ENCODE measurements at places on chromosomes 11 and 22. TPM values are rescaled to one million over a fixed set of nuclear protein-coding genes. Genes with fewer than 3 reads are reported as not detected.

TRPC6 gene
- total RNA-seq = not detected

TTC12 gene
- 8.5 TPM for total RNA-seq

DNA sequence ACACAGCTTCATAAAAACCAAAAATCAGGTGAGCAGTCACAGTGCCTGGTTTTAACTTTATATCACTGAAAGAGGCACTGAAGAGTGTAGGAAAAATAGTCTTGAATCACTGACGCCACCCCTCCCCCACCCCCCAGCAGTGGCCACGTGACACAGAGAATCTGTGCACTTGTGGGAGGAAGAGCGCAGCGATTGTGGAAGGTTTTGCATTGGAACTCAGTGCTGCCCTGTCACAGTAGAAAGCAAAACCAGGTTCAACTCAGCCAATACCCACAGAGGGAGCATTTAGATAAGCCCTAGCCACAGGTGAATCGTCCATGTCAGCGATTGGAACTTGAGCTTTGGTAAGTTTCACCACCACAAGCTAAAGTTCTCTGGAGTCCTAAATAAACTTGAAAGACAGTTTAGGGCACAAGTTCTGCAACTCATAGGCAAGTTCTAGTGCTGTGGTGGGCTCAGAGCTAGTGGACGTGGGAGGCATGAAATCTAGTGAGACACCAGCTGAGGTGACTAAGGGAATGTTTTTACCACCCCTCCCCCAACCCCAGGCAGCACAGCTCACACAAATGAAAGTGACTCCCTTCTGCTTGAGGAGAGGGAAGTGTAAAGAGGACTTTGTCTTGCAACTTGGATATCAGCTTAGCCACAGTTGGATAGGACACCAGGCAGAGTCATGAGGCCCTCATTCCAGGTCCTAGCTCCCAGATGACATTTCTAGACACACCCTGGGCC lies 13.3 kb downstream of the OR52B2 start:
- no peak for ATAC-seq

DNA sequence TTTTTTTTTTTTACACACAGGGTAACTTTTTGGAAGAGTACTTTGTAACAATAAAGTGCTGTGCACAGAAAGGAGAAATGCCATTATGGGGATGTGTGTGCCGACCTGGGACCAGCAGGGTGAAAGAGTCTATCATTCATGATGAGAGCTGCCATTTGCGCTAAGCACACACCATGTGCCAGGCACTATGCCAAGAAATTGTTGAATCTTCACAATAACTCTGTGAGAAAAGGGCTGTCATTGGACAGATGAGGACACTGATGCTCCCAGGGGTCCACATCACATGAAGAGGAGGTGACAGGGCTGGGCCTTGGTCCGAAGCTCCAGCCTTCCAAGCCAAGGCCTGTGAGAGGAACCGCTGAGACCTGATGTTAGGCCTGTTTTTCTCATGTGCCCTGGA lies 5.6 kb downstream of the DUSP18 start:
- no peak for ATAC-seq

DNA sequence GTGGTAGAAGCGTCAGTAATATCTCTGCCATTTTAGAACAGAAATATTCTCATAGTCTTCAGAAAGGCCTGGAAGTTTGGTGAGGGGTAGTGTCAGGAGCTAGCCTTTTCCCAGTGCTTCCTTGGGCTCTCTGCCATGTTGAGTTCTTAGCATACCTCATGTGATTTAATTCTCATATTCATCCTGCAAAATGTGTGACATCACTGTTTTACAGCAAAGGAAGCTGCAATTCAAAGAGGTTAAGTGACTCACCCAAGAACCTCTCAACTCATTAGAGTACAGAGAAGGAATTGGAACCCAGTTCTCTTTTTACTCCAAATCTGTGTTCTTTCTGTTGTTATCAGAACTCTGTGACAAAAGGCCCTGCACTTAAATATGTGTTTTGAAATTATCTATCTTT lies 72.1 kb downstream of the RNF169 start:
- peak; percentile 64 for ATAC-seq

GRCh38 chr11:84824624-84825023 lies 802.5 kb downstream of the DLG2 start:
- ATAC-seq = no peak

LINC01488 gene
- not detected for total RNA-seq

DNA sequence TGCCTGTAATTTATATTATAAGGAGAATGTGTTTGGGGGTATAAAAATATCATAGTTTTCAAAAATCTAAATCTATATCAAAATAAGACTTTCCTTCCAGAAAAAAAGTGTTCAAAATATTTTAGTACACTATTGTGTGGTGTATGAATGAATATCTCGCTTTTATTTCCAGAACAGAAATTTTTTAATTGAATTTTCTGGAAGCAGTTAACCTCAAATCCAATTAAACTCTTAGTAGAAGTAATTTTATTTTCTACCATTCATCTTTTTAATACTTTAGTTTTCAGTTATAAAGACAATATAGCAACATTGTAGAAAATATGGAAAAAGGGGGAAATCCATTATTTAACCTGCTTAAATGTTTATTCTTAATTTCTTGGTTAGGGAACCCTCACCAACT lies 58.7 kb downstream of the ACER3 start:
- ATAC-seq = no peak

GRCh38 chr22:23777776-23778576 lies 5.3 kb downstream of the MMP11 start:
- no peak for ATAC-seq

- ATAC-seq = no peak
Observed at GRCh38 chr22:40036126-40036525, 41.4 kb downstream of the FAM83F start.

- ATAC-seq = no peak
Observed at GRCh38 chr11:100757646-100758045, 70.6 kb downstream of the ARHGAP42 start.

- no peak for ATAC-seq
Observed at GRCh38 chr22:46829941-46830715, 67.7 kb downstream of the TBC1D22A start.

DNA sequence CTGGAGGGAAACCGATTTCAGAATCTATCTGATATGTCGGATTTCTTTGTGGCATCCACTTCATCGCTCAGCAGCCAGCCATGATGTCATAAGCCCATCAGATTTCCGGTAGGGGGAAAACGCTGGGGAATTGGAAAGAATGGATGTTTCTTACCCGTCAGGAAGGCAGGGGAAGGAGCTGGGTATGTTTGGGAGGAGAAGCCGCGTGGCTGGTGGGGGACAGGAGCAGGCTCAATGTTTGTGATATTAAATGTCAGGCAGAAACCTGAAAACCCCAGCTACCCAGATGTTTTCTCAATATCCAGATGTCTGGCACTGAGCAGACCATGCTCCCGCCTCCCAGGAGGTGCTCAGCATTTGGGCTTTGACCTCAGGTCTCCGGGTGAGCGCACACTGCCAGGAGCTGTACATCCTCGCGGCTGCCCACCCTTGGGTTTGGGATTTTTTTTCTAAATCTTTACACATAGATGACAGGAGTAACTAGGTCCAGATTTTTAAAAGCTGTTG lies 67.5 kb downstream of the NFAM1 start:
- no peak for ATAC-seq

- ATAC-seq = no peak
Observed at GRCh38 chr22:37547251-37547741, 13.0 kb upstream of the CDC42EP1 start.

- no peak for ATAC-seq
Observed at GRCh38 chr11:10492084-10492483, 37.0 kb downstream of the AMPD3 start.

GRCh38 chr11:45794169-45794568 lies 10.8 kb upstream of the SLC35C1 start:
- no peak for ATAC-seq

- ATAC-seq = no peak
Observed at GRCh38 chr11:73143126-73143838, 1.2 kb upstream of the FCHSD2 start.

CEND1 gene
- 3.9 TPM for total RNA-seq

OR52K2 gene
- not detected for total RNA-seq

NRGN gene
- total RNA-seq = 7.3 TPM

DNA sequence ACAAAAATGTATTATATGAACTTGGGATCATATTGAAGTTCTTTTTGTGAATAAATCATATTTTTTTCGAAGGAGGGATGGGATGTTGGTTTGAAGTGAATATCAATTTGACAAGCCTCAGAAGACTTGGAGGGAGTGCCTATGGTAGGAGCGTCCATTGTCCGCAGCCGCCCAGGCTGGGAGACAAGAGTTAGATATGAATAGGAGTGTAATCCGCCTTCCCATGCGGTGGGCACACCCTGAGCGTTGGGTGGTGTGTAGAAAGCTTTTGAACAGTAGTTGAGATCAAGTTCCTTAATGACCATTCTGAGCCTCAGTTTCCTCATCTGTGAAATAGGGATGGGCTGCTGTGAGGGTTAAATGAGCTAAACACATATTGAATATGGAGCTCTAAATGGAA lies 7.0 kb downstream of the CD82 start:
- ATAC-seq = no peak

FOSL1 gene
- total RNA-seq = 18.7 TPM

ARCN1 gene
- 155 TPM for total RNA-seq

- no peak for ATAC-seq
Observed at GRCh38 chr11:6476571-6476970, 2.8 kb upstream of the TRIM3 start.

GRCh38 chr22:19766511-19767426 lies 6.2 kb downstream of the TBX1 start:
- peak; percentile 55 for ATAC-seq

DNA sequence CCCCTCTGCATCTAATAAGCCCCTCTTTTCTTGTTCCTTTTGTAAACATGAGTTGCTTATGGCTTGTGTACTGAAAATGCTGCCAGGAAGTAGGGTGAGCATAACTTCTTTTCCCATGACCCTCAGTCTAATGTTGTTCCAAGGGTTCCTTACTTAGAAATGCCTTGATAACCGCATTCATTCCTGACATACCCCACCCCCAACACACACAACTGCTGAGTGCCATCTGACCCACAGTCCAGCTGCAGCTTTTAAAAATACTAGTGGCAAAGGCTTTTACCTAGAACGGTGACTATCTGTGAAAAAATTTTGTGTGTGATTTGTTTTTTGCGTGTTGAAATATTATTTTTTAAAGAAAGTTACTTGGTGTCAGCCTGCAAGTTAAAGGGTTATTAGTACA lies 52.6 kb downstream of the ARHGAP42 start:
- no peak for ATAC-seq

DNA sequence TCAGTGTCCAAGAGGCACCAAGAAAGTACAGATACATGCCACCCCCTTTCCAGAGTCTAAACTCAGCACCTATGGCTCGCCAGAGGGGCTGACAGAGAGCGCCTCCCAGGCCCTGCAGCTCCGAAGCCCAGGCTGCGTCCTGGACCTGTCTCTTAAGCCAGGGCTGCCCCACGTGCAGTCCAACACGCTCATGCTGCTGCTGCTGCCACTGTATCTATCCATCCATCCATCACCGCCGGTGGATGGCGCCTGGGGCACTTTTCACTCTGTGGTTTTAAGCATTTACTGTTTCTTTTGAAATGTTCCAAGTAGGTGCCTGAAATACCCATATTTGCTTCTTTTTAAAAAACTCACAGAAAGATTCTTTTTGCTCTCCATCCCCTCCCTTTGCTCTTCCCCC lies 41.8 kb downstream of the MACROD1 start:
- no peak for ATAC-seq

GRCh38 chr11:86491027-86491426 lies 116.3 kb downstream of the CCDC81 start:
- no peak for ATAC-seq

- ATAC-seq = no peak
Observed at GRCh38 chr11:12090061-12090591, 20.3 kb upstream of the MICAL2 start.

- ATAC-seq = no peak
Observed at GRCh38 chr11:57390535-57390934, at the start of gene PRG2. TSS of gene PRG2 (minus strand) at chr11:57390650. CDS start at chr11:57389944, 706 bp downstream.

DNA sequence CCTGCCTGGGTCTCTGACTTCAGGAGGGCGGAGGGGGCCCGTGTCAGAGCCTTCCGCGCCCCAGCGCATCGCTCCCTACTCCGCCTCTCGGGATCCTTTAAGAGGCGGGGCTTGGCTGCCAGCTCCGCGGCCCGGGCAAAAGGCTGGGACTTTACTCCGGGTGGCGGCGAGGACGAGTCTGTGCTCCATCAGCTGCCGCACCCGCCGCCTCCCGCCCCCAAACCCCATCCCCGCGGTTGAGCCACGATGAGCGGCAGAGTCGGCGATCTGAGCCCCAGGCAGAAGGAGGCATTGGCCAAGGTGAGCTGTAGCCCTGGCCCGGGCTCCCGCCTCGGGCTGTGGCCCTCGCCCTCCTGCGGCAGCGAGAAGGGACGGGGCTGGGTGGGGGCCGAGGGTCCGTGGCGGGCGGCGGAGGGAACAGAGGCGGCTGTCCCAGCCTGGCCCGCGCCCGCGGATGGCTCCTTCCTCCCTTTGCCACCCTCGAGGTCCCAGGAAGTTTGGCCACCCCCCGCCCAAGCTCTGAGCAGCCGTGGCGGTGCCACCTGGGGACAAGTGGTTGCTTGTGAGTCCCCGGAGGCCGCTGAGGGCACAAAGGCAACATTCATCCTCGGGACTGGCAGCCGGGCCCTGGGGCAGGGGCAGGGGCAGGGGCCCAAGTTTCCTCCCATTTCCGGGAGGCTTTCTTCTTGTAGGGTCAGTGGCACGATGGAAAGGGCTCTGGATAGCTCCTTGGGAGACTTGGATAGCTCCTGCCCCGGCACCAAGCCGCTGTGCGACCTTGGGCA lies at the start of gene SEC14L2:
Gene SEC14L2, plus strand, starts transcription at position 148 of the 785 bp plus-strand sequence. Its CDS starts 99 bp downstream, at position 247.
- peak; percentile 96 for ATAC-seq

- no peak for ATAC-seq
Observed at GRCh38 chr11:86873573-86874083, 73.3 kb downstream of the PRSS23 start.

GLYATL1 gene
- not detected for total RNA-seq

OR2AG1 gene
- total RNA-seq = not detected

DNA sequence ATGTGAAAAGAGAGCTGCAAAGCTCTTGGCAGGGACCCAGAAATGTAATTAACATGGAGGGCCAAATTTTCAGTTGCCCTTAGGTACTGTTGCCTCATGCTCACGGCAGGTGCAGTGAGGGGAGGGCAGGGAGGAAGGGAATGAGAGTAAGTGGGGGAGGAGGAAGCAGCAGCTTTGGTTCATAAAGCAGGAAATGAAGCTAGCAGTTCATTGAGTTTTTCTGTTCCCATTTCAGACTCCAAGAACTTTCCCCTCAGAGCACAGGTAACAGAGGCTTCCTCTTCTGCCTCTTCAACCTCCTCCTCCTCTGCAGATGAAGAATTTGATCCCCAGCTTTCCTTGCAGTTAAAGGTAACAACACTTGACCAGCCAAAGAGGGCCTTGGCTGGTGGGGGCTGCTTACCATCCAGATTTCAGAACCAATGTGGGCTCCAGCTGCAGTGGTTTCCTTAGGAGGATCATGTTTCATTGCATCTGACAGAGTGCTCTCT lies 57.9 kb upstream of the PARVA start:
- ATAC-seq = no peak

Data from activated T-helper 17 cell treated with anti-CD3 and anti-CD28 coated beads, Interleukin-2, amount 50 U/mL, for 72 hours (primary cell).